Fibroblast of skin of right biceps (primary cell): ENCODE measurements at places on chromosomes 16 and 17.

GRCh38 chr17:62101515-62101914 is 36.4 kb upstream of the MED13 start:
- DNase-seq = no peak

DNA sequence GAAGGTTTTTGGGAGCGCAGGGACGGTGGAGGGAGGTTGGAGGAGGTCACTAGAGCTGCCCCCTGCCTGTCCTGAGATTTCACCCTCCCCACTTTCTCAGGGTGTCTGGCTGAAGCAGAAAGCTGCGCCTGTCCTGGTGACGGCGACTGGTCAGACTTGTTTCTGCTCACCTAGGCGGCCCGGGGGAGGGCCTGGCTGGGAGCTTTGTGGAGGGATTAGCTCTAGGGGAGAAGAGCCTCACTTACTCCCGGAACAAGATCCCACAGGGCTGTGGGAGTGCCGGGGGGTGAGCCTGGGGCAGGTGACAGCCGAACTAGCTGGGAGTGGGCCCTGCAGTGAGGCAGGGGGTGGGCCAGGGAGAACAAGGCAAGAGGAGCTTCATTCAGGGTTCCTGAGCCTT is 11.5 kb downstream of the NHERF1 start:
- no peak for DNase-seq

- no peak for DNase-seq
Measured at GRCh38 chr16:17439580-17439979, 31.2 kb downstream of the XYLT1 start.

DNA sequence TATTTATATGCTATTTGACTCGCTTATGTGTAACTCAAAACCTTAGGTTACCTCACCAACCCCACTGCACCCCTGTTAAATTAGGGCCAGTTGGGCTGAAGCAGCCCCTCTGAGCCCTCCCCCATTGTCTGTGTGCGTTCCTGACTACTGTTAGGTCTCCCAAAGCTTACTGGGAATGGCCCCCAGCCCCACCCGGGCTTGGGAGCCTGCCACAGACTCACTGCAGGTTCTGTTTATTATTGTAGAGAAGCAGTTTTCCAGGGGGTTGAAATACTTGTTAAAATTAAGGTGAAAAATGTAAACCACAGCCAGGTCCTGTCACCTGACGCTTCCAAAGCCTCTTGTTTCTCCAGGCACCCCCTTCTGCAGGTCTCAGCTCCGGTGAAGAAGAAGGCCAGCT is 151.7 kb downstream of the FOXL1 start:
- DNase-seq = no peak

GRCh38 chr17:75689441-75689873 is 22.3 kb downstream of the SAP30BP start:
- DNase-seq = no peak

- DNase-seq = no peak
Measured at GRCh38 chr17:70869402-70870085, 700.2 kb downstream of the KCNJ2 start.

DNA sequence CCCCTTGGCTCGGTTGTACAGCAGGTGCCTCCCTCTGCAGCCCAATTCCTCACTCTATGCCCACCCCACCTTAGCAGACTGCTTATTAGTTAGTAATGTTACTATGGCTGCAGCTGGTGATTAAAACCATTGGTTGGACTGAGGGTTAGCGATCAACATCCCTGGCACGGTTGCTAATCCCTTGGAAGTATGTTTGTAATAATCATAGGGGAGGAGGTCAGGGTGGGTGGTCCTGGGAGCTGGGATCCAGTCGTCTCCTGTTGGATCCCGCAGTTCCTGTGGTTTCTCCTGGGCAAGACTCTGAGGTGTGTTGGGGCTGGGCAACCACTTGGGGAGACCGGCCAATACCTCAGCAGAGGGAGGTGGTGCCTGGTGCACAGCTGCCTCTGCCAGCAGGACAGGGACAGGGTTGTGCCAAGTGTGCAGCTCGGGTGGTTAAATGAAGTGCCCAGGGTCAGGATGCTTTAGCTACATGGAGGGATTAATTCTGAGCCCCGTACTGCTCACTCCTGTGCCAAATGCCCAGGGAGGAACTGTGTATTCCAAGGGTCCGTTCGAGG is 38.0 kb downstream of the FZD2 start:
- no peak for DNase-seq

DNA sequence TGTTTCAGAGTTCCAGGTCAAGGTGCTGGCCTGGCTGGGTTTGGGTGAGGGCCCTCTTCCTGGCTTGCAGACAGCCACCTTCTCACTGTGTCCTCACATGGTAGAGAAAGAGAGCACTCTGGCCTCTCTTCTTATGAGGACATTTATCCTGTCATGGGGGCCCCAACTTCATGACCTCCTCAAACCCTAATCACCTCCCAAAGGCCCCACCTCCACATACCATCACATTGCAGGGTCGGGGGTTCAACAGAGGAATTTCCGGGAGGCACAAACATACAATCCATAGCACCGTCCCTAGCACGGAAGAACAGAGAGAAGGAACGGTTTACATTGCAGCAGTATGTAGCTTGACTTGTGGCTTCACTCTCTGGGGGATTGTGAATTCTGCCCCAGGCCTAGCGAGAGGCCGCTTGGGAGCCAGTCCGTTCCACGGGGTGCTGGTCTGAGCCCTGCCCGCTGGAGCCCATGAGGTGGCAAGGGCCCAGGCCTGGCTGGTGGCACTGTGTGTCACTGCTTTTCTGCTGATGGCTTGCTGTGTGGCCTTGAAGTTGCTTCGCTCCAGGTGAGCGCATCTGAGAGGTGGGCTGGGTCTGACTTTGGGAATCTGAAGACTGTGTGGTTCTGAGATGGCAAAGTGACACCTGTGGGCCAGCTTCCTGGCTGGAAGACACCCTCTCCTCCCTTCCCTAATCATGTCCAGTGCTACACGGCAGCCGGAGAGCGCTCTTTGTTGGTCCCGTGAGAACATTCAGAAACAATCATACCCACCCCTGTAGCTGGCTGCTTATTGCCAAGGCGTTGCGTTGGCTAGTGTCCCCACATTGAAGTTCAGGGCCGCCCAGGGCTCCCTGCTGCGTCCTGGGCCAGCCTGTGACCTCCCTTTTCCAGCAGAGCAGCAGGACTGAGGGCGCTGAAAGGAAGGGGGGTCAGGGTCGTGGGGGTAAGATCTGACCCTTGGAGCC is 98.3 kb downstream of the CMIP start:
- no peak for DNase-seq

GRCh38 chr16:75854152-75854551 is 127.9 kb upstream of the CPHXL start:
- no peak for DNase-seq

DNA sequence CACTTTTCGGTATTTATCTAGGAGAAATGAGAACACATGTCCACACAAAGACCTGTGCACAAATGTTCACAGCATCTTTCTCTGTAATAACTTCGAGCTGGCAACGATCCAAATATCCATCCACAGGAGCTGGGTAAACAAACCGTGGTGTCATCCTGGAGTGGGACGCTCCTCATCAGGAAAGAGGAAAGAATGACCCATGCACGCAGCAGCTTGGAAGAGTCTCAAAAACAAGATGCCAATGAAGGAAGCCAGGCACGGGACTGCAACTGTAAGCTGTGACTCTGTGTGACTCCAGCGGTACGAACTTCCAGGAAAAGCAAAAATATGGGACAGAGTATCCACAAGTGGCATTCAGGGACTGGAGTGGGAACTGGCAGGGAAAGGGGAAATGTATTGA is 36.7 kb upstream of the CIBAR2 start:
- no peak for DNase-seq

DNA sequence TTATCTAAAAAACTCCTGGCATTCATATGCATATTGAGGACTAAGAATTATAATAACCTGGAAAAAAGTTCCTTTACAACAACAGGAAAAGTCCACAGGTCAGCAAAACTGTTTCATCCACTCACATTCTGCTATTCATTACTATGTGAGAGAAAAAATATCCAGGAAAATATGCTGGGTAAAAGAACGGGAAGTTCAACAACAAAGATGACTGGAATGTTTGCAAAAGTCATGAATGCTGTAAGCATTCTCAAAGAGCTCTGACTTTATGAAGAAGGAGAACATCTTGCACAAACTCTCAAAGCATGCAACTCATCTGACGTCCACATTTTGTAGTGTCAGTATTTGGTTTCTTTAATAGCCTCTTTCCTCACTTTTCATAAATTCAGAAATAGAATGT is 56.9 kb upstream of the ALDH3A1 start:
- peak; percentile 14 for DNase-seq

DNA sequence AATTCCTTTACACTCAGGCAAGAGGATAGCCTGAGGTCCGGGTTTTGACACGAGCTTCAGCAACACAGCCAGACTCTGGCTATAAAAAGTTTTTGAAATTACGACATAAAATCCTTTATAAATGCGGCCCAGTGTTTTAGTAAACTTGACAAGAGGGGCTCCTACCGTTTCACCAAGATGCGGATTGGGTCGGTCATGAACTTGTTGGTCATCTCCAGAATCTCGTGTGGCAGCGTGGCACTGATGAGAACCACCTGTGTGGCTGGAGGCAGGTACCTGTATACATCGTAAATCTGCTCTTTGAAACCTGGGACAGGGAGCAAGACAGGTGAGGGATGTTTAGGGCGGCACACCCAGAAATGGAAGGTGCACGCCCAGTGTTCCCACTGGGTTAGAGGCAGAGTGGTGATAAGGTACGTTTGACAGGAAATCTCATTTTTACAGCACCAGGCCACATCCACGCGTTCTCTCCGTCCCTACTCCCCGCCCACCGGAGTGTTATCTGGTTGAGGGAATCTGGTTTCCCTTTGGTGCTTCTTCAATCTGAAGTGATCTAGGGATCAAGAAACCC is 8.0 kb downstream of the EIF4A3 start:
- no peak for DNase-seq

DNA sequence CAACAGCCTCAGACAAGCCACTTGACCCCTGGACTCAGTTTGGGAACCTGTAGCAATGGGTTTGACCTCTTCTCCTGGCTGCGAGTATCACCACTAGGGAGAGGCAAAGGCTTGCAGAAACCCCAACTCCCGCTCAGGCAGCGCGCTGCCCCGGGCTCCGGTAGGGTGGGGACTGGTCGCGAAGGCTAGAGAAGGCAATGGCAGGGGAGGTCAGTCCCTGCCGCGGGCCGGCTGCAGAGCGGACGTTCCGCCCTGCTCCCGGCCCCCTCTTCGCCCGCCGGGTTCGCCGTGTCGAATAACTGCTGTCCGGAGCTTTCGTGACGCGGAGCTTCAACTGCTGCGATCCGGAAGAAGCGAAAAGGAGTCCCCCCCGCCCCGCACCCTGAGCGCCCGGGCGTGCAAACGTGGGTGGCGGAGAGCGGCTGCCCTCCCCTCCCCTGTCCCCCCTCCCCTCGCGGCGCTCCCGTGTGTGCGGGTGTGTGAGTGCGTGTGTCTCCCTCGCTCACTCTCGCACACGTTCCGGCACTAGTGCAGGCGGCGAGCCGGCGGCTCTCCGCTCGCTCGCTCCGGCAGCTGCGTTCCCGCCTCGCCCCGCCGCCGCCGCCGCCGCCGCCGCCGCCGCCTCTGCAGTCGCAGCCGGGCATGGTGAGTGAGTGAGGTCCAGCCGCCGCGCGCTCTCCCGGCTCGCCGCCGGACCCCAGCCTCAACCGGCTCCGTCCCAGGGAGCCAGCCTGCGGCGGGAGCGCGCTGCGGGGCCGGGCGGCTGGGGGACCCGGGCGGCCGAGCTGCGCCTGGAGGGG is 772 bp upstream of the SHISA6 start:
- no peak for DNase-seq

DNA sequence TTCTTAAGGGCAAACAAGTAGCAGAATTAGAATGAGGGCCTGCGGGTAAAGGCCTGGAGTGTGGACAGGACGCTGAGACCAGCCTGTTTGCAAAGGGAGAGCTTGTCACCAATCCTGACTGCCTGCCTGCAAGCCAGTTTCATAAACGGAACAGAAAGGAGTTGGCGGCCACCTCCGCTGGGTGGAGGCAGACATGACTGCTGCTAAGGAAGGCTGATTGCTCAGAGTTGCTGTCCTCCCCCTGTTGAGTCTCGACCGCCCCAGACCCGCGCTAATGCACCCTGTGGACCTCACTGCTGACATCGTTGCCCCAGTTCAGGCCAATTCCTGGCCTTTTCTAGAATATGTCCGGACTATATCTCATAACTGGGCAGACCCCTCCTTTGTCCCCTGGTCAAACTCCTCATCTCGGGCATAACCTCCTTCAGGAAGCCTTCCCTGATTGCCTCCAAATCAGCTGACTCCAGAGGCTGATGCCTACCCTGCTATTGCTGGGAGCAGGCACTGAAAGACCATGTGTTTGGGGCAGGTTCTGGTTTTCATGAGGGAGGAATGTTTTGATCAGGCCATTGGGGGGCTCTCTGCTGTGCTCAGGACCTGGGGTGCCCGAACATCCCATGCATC is 153.0 kb upstream of the CIBAR2 start:
- DNase-seq = no peak

- no peak for DNase-seq
Measured at GRCh38 chr17:3543453-3543852, 14.2 kb downstream of the TRPV3 start.

GRCh38 chr17:58326609-58327362 is 1.8 kb downstream of the TSPOAP1 start:
- no peak for DNase-seq

GRCh38 chr16:49469930-49470451 is 96.4 kb downstream of the C16orf78 start:
- DNase-seq = no peak

DNA sequence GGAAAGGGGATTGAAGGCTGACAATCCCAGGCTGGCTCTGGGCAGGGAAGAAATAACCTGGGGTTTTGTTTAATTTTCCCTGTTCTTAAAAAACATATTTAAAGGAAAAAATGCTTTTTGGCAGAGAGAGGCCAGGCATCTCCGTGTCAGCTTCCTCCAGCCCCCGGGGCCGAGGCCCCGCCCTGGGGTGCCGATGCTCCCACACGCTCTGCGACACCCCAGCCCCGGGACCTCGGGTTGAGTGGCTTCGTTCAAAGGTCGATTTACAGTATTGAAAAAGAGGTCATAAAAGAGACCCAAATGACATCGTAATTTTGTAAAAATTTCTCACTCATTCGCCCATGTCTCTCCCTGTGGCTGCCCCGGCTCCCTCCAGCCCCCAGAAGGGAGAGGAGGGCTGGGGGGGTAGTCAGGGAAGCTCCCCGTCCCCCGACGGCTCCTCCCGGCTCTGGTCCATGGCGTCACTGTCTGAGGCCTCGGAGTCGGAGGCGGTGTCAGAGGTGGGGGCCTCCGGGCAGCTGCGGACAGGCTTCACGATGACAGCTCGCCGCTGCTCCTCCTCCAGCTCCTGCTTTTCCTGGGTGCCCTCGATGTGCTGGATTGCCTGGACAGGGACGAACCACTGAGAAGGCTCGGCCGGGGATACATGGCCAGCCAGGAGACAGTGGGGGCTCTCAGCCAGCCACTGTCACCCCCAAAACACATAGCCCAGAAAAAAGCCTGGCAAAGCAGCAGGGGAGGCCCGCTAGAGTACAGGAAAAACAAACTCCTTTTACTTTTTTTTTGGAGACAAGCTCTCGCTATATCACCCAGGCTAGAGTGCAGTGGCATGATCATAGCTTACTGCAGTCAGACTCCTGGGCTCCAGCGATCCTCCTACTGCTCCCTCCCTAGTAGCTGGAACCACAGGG is 14.9 kb downstream of the TFAP4 start:
- no peak for DNase-seq
